ENCODE measurements at places on chromosomes 2 and 18.

- no peaks in the 10 kb centered on the region for H3K4me1 ChIP-seq
- H3K27ac ChIP-seq, result no peak overlapping the region
- no peaks in the 10 kb centered on the region for H3K27me3 ChIP-seq
- no peak for DNase-seq
- H3K36me3 ChIP-seq, result no peaks in the 10 kb centered on the region
These were observed 64.1 kb upstream of the SPHKAP start for GRCh38 chr2:228245601-228246000.

- no peak overlapping the region for H3K27ac ChIP-seq
- peaks cover 5% of the 10 kb centered on the region for H3K4me1 ChIP-seq
- H3K27me3 ChIP-seq, result no peaks in the 10 kb centered on the region
- no peak overlapping the region for H3K4me3 ChIP-seq
- no peak for DNase-seq
These were observed 46.9 kb upstream of the CD28 start for GRCh38 chr2:203659331-203660049.

DNA sequence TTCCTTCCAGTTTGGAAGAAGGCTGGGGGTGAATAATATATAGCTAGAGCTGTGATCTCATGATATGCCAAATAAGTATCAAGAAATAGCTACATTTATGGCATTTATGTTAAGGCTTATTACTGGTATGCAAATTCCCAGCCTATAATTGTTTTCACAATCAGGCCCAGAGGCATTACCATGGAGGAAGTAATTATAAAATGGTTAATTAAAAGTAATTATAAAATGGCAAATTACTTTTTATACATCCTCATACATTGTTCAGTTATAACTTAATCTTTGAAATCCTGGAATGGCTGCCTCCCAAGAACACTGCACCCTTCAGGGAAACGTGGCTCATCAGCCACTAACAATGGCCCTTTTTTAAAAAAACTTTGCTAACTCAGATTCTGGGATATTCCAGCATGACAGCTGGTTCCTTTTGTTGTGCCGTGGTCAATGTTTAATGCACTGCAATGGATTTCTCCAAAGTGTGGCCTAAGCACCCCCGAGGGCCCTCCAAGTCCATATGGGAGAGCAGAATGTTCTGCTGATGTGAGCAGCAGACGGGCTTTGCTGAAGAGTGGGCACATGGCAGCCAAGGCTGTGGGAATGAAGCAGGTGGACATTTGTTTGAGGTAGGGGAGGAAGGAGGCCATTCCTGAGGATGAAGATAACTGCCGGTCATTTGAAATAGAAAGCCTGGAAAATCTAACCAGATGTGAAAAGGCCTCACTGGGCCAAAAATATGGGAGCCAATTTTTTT lies 483.5 kb upstream of the GCFC2 start:
- H3K4me1 ChIP-seq, result peaks cover 2% of the 10 kb centered on the region
- no peak overlapping the region for H3K27ac ChIP-seq
- DNase-seq, result no peak
- H3K27me3 ChIP-seq, result no peaks in the 10 kb centered on the region

- H3K27ac ChIP-seq, result no peak overlapping the region
- no peaks in the 10 kb centered on the region for H3K36me3 ChIP-seq
- DNase-seq, result no peak
- no peak overlapping the region for H3K4me3 ChIP-seq
- no peaks in the 10 kb centered on the region for H3K27me3 ChIP-seq
- H3K4me1 ChIP-seq, result no peaks in the 10 kb centered on the region
These were observed 167.4 kb upstream of the RAB6C start for GRCh38 chr2:129812071-129812470.

GRCh38 chr2:170744248-170745002 lies 25.8 kb upstream of the ERICH2 start:
- H3K36me3 ChIP-seq, result no peaks in the 10 kb centered on the region
- H3K4me1 ChIP-seq, result no peaks in the 10 kb centered on the region
- H3K27me3 ChIP-seq, result no peaks in the 10 kb centered on the region
- H3K4me3 ChIP-seq, result no peak overlapping the region
- no peak overlapping the region for H3K27ac ChIP-seq
- DNase-seq, result no peak

DNA sequence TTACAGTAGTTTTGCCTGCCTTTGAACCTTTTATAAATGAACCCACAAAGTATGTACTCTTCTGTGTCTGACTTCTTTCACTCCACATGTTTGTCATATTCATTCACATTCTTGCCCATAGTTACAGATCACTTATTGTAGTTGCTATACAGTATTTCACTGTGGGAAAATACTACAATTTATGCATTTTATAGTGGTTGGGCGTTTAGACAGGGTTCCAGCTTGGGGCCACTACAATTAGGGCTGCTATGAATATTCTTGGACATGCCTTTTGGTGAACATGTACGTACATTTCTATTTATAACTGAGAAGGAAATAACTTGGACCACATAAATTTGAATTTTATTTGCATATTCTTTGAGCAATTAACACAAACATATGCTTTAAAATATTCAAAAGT lies 15.4 kb upstream of the PMAIP1 start:
- H3K27ac ChIP-seq, result no peak overlapping the region
- no peaks in the 10 kb centered on the region for H3K27me3 ChIP-seq
- no peak for DNase-seq
- no peaks in the 10 kb centered on the region for H3K36me3 ChIP-seq
- peaks cover 10% of the 10 kb centered on the region for H3K4me1 ChIP-seq
- no peak overlapping the region for H3K4me3 ChIP-seq

DNA sequence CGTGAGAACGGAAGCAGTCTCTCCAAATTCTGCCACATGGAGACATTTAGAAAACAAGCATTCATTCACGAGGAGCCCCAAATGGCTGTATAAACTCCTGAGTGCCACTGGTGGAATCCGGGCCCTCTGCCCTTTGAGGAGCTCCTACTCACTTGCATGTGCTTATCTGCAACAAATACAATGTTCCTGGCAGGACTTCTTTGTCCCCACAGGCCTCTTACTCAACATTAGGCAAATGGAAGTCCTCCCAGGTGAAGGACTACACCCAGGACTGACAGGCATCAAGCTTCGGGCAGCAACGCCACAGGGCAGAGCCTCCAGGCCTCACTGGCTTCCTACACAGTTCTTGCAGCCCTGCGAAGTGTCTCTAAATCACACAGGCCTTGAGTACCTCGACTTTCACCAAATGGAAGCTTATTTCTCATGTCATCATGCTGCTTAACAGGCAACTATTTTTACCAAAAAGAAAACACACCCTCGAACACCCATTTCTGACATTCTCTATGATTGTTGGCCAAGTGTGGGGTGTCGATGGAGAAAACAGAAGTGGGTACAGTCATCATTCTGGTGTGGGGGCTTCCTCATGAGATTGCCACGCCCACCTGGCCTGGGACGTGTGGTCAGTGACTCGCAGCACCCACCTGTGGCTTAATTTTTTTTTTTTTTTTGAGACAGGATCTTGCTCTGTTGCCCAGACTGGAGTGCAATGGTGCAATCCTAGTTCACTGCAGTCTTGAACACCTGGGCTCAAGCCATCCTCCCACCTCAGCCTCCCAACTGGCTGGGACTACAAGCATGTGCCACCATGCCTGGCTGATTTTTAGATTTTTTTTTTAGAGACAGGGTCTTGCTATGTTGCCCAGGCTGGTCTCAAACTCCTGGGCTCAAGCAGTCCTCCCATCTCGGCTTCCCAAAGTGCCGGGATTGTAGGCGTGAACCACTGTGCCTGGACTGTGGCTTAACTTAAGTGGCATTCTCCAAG lies 186.8 kb upstream of the GLI2 start:
- no peaks in the 10 kb centered on the region for H3K4me1 ChIP-seq
- H3K4me3 ChIP-seq, result no peak overlapping the region
- H3K36me3 ChIP-seq, result no peaks in the 10 kb centered on the region

Measured in mesendoderm (in vitro differentiated cells).